ENCODE measurements at places on chromosomes 3 and 15.
A peak's percentile ranks its signal among the peaks of the same experiment; 100 is the strongest.

DNA sequence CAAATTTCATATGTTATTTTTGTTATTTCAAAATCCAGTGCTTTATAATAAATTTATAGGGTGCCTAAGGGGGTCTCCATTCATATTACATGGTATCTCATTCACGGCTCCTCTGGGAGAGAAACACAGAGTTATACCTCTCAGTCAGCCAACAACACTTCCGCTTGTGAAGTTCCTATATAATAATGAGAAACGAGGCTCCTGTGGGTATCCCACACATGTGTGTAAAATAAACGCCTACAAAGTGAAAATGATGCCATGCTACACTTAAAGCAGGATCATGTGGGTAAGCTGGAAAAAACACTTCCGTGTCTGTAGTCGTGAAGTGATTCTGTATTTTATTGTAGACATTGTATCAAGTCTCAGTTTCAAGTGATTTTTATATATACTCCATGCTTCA is 218.8 kb upstream of the ICE2 start:
- DNase-seq: no peak

DNA sequence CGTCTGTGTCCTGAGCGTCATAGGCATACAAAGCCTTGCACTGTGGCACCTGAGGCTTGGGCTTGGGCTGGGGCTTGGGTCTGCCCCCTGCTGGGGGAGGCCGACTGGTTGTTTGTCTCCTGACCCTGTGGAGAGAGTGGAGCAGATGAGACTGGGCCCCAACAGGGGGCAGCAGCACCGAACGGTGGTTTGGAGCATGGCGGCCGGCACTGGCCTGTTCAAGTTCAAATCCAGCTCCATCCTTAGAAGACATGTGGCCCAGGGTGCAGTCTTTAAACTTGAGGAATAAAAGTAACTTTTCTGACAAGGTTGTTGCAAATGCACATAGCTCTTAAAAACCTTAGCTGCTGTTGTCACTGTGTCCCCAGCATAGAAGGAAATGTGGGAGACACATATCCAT is 33.3 kb downstream of the CCNB2 start:
- DNase-seq: peak; percentile 60

DNA sequence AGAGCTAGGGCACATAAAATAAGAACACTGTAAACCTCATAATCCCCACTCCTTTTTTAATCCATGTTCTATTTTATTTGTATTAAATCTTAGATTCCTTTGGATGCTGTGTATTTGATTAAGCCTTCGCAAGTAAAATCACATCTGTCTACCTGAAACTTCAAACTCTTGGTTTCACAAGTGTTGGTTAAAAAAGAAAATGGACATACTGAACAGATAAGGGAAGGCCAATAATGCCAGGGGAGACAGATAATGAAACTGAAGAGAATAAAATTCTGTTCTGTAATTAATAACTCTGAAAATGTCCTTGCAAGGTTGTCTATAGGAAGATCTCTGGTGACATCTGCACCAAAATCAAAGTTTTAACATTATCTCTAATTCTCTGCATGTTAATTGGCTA is 114.2 kb downstream of the ULK4 start:
- no peak for DNase-seq

GRCh38 chr3:133983126-133983525 is 46.6 kb downstream of the SLCO2A1 start:
- no peak for DNase-seq

DNA sequence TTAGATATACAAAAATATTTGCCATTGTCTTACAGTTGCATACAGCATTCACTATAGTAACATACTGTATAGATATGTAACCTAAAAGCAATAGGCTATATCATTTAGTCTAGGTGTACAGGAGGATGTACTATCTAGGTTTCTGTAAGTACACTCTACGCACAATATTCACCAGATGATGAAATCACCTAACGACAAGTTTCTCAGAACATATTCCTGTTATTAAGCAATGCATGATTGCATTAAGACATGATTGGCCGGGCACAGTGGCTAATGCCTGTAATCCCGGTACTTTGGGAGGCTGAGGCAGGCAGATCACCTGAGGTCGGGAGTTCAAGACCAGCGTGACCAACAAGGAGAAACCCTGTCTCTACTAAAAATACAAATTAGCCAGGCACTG is 14.5 kb upstream of the PRKCI start:
- DNase-seq: no peak
